ENCODE measurements at places on chromosomes 7 and 10.
A peak's percentile ranks its signal among the peaks of the same experiment; 100 is the strongest.

GRCh38 chr10:120789303-120790203 lies 61.6 kb upstream of the WDR11 start:
- DNase-seq, result no peak

DNA sequence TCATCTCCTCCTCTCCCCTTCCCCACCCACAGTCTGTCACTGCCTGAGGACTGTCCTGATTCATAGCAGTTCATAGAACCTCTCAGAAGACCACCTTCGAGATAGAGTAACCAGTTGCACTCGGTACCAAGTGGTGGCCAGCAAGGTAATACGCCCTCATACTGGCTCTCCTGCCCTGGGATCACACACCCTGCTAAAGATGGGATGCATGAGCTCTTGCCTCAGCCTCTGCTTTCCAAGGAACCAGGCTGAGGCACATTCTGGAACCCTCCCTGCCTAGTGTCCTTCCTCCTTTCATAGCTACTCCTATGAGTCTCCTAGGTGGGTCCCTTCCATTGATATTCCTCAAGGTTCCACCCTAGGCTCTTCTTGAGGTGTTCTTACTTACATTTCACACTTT lies 15.5 kb downstream of the CFAP43 start:
- no peak for DNase-seq

- no peak for DNase-seq
Measured at GRCh38 chr10:72796042-72796441, 97.5 kb upstream of the OIT3 start.

- DNase-seq, result no peak
Measured at GRCh38 chr10:123637326-123637880, 28.8 kb upstream of the GPR26 start.

DNA sequence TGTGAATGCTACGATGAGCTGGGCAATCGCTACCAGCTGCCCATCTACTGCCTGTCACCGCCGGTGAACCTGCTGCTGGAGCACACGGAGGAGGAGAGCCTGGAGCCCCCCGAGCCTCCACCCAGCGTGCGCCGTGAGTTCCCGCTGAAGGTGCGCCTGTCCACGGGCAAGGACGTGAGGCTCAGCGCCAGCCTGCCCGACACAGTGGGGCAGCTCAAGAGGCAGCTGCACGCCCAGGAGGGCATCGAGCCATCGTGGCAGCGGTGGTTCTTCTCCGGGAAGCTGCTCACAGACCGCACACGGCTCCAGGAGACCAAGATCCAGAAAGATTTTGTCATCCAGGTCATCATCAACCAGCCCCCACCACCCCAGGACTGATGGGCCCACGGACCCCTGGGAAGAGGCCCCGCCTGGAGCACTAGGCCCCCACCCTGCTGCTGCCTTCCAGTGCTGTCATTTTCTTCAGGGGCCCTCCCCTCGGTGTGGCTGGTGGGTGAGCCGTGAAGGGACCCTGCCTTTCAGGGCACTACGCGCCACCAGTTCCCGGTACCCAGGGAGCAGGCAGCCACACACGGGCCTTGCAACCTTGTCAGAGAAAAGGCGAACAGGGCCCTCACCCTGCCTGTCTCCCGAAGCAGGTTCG lies 2.3 kb upstream of the ANKRD2 start:
- DNase-seq, result no peak

GRCh38 chr7:26658389-26659084 lies 205.9 kb downstream of the SKAP2 start:
- no peak for DNase-seq

DNA sequence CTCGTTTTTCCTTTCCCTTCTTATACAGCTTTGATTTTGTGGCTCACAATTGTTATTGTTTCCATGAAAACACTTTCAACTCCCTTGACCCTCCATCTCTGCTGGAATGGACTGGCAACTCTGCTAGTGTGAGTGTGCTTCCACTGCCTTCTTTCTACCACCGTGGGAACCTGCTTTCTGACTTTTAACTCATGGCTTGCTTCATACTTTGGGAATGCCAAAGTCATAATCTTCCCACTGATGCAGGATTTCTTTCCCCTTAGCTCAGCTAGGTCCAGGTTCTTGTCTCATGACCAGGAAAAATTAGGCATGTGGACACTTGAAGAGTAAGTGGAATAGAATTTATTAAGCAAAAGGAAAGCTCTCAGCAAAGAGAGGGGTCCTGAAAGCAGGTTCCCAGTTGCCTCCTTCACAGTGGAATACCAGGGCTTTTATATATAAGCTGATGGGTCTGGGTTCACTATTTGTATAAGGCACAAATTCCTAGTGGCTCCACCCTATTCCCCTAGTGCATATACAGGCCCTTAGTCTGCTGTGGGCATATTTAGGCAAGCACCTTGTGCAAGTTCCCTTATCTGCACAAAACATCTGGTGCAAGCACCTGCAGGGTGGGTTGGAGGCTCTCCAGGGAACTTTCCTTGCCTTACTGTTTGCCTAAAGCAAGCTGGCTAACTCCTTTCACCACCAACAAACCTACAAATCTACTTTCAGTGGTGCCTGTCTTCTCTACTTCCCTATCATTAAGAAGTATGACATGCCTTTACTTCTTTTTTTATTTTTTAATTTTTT lies 119.5 kb downstream of the CFAP58 start:
- DNase-seq, result no peak

DNA sequence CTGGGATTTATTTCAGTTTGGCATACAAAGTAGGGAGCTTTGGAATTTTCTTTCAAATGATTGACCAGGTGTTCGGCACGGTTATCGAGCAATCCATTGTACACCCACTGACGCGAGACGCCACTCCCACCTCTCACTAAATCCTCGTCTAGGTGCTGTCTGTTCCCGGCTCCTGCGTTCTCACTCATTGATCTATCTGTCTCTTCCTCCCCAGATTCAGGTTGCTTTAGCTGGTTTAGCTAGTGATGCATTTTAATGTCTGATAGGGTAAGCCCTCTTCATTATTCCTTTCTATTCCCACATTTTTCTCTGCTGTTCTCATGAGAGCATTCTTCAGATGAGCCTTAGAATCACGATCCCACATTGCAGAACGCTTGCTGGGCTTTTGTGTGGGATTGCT lies 91.7 kb downstream of the ELFN1 start:
- no peak for DNase-seq

- DNase-seq, result no peak
Measured at GRCh38 chr7:118104812-118105441, 79.0 kb upstream of the LSM8 start.

DNA sequence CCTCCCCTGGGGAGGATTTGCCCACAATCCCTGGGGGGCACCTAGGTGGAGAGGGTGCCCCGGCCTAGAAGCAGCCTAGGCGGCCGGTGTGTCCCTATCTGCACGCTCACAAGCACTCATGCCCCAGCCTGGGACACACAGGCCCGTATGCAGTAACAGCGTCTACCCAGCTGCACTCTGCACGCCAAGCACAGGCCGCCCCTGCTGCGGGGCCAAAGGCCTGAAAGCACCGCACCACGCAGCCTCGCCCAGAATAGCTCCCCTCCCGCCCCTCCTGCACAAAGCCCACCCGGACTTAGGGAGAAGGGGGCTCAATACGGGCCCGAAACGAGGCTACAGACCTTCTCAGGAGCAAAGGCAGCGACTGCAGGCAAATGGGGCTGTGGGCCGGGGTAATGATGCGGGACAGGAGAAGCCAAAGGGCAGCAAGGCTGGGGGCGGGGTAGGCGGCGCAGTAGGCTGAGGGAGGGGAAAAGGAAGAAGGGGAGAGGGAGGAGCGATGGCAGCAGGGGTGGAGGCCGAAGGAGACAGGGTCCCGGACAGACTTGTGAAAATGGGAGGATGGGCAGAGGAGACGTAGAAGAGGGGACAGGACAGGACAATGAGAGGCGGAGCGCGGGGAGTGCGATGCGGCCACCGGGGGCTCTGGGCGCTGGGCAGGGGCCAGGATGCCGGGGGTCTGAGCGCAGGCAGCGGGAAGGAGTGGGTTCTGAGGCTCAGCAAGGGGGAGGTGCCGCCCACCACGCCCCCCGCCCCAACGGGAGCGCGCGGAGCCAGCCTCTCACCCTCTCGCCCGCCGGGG lies 544 bp downstream of the GPRIN2 start:
- DNase-seq, result no peak

DNA sequence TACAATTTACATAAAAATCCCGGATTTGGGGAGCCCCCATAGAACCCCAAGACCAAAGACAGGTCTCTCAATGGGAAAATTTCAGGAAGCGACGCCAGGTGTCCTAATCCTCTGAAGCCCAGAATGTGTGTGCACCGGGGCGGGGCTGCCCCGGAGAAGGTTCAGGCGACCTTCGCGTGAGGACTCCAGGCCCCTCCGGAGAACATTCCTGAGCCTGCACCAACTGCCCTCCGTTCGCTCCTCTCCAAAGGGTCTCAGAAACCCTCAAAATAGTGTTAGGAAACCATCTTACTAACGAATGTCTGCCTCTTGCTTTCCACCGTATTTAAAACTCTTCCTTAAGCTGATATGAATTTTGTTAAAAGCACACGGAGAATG lies 78.5 kb upstream of the INSIG1 start:
- no peak for DNase-seq

GRCh38 chr7:103966593-103967277 lies 22.7 kb downstream of the RELN start:
- no peak for DNase-seq

GRCh38 chr10:97851341-97852001 lies 1.8 kb downstream of the GOLGA7B start:
- DNase-seq, result peak; percentile 28
